ENCODE measurements at places on chromosomes 1 and 21.

GRCh38 chr1:25458541-25459298 is 28.0 kb downstream of the MACO1 start:
- no peak for DNase-seq
- H3K4me1 ChIP-seq = no peaks in the 10 kb centered on the region
- no peak overlapping the region for H3K4me3 ChIP-seq
- no peak overlapping the region for H3K27ac ChIP-seq
- H3K27me3 ChIP-seq = no peaks in the 10 kb centered on the region

DNA sequence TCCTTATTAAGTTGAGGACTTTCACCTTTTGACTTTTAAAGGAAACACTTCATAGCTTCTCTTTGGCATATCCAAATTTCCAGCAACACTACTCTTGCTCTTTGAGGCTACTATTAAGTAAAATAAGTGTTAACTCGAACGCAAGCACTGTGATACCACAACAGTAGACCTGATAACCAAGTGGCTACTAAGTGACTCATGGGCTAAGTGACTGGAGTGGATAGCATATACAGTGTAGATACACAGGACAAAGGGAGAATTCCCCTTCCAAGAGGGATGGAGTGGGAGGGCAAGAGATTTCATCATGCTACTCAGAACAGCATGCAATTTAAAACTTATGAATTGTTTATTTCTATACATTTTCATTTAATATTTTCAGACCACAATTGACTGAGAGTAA is 9.8 kb upstream of the KCNA3 start:
- H3K27ac ChIP-seq = no peak overlapping the region
- no peaks in the 10 kb centered on the region for H3K4me1 ChIP-seq
- peaks cover 65% of the 10 kb centered on the region for H3K27me3 ChIP-seq
- H3K36me3 ChIP-seq = no peaks in the 10 kb centered on the region
- no peak for DNase-seq
- H3K4me3 ChIP-seq = no peak overlapping the region

GRCh38 chr1:66931590-66931989 is 6.8 kb downstream of the MIER1 start:
- no peak for DNase-seq
- no peak overlapping the region for H3K27ac ChIP-seq
- peaks cover 27% of the 10 kb centered on the region for H3K4me1 ChIP-seq
- peaks cover 5% of the 10 kb centered on the region for H3K36me3 ChIP-seq

DNA sequence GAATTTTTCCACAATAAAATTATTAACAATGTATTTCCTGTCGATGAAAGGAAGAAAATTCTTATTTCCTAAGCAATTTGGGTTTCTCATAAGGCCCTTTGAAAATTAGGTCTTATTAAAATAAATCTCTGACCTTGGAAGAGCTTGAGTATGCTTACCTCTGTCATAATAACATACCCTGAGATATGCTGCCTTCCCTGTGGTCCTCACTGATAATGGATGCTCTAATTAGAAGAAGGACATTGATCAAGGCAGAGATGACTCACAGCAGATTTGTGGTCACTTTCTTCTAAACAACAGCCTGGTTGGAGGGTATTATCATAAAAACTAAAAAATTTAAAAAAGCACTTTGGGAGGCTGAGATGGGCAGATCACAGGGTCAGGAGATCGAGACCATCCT is 217.8 kb downstream of the GRIK1 start:
- H3K36me3 ChIP-seq = no peaks in the 10 kb centered on the region
- H3K27ac ChIP-seq = peak overlapping the region; percentile 75
- no peak for DNase-seq
- H3K4me1 ChIP-seq = peaks cover 34% of the 10 kb centered on the region
- H3K27me3 ChIP-seq = no peaks in the 10 kb centered on the region
- H3K4me3 ChIP-seq = no peak overlapping the region

DNA sequence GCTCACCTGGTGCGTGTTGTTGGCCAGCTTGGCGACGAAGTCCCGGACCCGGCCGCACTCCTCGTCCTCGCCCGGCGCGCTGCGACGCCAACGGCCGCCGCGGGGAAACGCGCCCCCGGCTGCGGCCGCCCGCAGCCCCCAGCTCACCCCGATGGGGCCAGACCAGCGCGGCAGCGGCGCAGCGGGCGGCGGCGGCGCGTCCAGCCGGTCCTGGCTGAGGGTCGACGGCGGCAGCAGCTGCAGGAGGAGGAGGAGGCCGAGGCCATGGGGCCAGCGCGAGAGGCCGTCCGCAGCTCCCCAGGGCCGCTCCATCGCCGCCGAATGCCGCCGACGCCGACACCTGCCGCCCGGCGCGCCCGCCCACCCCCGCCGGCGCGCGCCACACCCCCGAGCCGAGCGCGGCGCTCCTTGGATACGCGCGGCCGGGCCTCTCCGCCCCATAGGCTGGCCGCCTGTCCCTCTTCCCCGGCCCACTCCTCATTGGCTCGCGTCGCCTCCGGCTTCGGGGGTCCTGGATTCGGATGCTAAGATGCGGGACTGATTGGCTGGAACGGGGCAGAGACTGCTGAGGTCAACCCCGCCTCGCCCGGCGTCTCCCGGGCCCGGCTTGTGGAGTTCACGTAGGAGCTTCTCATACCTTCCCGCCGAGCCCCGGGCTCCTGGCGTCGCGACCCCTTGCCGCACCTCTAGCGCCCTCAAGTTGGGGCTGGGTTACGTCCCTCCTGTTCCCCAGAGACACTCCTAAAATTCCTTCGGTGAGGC is at the start of gene SORT1:
TSS of gene SORT1 (minus strand) at position 338 of the 762 bp plus-strand sequence. CDS start at position 312, 26 bp downstream.
- peak within 1 kb of the TSS; percentile 63 for H3K4me3 ChIP-seq
- DNase-seq = peak; percentile 99
- H3K27ac ChIP-seq = peak within 1 kb of the TSS; percentile 72
- H3K27me3 ChIP-seq = no peaks in the 10 kb centered on the region

GRCh38 chr1:186304982-186305949 is 69.8 kb downstream of the TPR start:
- H3K36me3 ChIP-seq = no peaks in the 10 kb centered on the region
- no peaks in the 10 kb centered on the region for H3K4me1 ChIP-seq
- H3K4me3 ChIP-seq = no peak overlapping the region
- peak; percentile 44 for DNase-seq

DNA sequence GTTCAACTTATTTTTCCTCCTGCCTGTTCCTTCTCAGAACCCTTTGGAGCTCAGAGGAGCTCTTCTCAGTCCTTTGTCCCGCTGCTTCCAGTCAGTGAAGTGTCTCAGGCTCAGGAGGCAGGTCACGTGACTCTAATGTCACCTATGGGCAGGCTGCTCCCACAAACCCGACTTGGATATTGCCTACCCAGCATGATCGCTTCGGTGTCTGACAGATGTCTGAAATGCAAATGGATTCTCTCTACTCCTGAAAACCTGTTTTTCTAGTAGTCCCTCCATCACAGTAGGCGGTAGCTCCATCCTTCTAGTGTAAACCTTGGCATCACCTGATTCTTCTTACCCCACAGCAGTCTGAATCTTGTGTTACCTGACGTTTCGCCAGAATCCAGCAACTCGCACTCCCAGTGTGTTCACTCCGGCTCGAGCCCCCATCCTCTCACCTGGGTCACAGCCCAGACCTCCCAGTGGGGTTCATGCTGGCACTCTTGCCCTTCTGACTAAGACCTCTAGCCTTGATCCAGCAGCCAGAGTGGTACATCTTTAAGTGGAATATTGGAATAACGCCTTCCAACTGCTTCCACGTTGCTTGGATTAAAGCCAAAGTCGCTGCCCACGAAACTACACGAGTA is 5.4 kb downstream of the PADI6 start:
- DNase-seq = no peak
- H3K4me1 ChIP-seq = no peaks in the 10 kb centered on the region
- no peak overlapping the region for H3K4me3 ChIP-seq
- H3K27me3 ChIP-seq = no peaks in the 10 kb centered on the region
- H3K36me3 ChIP-seq = no peaks in the 10 kb centered on the region

DNA sequence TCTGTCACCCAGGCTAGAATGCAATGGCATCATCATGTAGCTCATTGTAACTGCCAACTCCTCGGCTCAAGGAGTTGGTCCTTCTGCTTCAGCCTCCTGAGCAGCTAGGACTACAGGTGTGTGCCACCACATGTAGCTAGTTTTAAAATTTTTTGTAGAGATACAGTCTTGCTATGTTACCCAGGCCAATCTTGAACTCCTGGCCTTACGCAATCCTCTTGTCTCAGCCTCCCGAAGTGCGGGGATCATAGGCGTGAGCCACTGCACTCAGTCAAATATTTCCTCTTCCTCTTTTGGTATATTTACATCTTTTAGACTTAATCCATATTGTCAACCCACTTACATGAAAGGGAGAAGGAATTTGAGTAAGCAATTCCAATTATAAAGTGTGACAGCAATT is 121.1 kb downstream of the EVI5 start:
- H3K27ac ChIP-seq = no peak overlapping the region
- H3K27me3 ChIP-seq = no peaks in the 10 kb centered on the region
- H3K36me3 ChIP-seq = peaks cover 7% of the 10 kb centered on the region
- no peaks in the 10 kb centered on the region for H3K4me1 ChIP-seq
- DNase-seq = no peak

DNA sequence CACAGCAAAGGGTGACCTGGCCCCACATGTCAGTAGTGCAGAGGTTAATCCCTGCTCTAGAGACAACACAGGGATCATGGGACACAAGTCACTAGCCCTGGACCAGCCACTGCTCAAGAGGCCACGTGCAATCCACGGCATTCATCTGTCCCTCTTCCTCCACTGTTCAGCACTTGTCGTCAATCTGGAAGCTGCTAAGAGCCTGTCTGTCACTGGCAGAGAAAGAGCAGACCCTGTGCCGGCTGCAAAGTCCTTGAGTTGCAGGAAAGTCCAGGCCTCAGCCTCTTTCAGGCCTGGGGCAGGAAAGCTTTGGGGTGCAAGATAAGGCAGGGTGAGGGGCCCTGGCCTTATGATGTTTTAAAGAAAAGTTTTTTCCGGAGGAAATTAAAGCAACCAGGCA is 16.7 kb downstream of the CELA2B start:
- no peak overlapping the region for H3K4me3 ChIP-seq
- no peak for DNase-seq
- no peaks in the 10 kb centered on the region for H3K4me1 ChIP-seq
- no peaks in the 10 kb centered on the region for H3K36me3 ChIP-seq
- no peaks in the 10 kb centered on the region for H3K27me3 ChIP-seq

DNA sequence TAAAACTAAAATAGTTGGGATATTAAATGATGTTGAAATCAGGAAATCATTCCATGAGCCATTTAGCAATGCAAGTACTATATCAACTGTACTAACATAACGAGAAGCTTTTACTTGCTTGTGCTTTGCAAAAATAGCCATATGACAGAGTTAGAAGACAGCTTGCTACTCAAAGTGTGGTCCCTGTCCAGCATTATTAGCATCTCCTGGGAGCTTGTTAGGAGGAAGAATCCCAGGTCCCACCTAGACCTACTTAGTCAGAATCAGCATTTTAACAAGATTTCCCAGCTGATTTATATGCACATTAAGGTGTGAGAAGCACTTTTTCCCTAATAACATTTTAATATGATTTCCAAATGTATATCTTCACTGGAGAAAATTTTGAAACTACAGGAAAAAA is 4.7 kb downstream of the PRKACB start:
- no peaks in the 10 kb centered on the region for H3K4me1 ChIP-seq
- no peak overlapping the region for H3K27ac ChIP-seq
- no peaks in the 10 kb centered on the region for H3K36me3 ChIP-seq
- H3K4me3 ChIP-seq = no peak overlapping the region
- DNase-seq = no peak
- H3K27me3 ChIP-seq = no peaks in the 10 kb centered on the region

Data from neural progenitor cell (in vitro differentiated cells).